Astrocyte of the spinal cord (primary cell): ENCODE measurements at places on chromosomes 5 and 9.

- peak; percentile 57 for DNase-seq
Observed at GRCh38 chr5:160506006-160507004, 84.7 kb downstream of the PTTG1 start.

- no peak for DNase-seq
Observed at GRCh38 chr5:1868886-1869475, 13.7 kb downstream of the IRX4 start.

GRCh38 chr9:136110082-136111061, 8.3 kb downstream of the TMEM250 start:
- peak; percentile 31 for DNase-seq

DNA sequence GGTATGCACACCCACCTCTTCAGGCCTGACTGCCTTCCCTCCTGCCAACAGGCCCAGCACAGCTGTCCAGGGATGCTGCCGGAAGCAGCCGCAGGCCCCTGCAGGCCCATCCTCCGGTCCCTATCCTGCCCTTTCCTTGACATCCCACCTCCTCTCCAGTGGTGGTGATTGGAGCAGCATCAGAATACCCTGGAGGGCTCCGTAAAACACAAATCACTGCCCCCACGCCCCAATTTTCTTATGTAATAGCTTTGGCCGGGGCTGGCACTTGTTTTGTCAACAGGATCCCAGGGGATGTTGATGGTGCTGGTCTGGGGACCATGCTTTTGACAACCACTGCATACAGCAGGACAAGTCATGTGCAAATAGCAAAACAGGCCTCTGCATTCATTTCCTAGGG, 274.5 kb downstream of the GADD45G start:
- no peak for DNase-seq

DNA sequence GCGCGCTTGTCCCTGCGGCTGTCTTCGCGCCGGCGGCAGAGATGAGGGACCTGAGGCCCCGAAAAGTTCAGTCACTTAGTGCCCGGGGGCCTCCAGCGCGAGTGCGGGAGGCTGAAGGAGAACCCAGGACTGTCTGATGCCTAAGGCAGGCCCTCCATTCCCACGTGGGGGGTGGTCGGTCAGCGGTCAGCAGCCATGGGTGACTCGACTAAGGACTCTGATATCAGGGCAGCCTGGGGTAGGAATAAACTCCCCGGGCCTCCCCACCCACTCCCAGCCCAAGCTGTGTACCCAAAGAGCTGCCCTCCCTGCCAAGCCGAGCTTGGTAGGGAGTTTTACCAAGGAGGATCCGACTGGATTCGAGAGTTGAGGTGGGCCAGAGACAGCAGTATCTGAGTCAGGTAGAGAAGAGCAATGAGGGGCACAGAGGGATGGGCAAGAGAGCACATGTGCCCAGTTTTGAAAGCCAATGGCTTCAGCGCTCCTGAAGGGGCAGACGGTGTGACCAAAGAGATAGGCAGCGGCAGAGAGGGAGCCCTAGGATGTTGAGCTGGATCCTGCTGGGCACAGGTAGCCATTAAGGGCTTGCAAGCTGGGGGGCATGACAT, 787 bp downstream of the FGFR4 start:
- no peak for DNase-seq

DNA sequence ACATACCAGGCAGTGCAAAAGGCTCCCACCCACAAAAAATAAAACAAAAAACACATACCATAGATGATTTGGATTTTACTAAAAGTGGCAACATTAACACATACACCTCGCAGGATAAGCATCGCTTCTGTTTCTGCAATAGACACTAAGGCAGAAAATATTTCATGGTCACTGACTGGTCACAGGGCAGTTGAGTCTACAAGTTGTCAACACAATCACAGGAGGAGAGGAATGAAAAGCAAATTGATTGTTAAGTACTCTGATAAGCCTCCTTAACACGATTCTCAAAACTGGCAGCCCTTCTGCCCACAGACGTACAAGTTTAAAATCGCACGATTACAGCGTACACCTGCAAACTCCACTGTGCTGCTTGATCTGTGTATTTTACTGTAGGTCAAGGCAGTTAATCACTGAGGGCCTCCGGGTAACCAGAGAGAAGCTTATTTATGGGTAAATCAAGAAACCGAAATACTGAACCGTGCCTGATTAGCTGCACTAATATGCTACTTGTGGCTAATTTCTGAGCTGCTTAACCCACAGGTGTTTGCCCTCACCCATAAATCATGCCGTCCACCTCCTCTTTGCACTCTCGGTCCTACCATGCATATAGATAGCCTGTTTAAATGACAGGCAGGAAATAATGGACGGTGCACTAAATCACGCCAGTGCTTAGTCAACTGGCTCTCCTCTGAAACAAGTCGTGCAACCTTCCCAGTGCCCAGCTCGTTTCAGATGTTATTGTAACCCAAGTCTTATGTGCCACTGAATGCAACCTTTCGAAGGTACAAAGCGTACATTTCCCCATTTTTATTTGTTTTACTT, 659.4 kb upstream of the ADAMTS16 start:
- DNase-seq = no peak

DNA sequence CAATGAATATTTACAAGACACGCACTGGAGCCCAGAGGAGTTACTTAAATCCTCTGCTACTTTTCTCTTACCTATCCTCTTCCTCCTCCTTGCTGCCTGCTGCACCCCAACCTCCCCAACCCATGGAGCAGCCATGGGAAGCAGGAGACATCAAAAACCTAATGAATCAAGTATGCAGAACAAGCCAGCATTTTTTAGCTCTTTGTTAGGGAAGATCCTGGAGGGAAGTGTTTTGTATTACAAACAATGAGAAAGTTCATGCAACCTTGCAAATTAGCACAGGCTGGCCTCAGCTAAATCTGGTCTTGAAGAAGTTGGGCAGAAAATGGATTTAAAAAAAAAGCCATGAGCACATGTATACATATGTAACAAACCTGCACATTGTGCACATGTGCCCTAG, 498.8 kb downstream of the KIF4B start:
- no peak for DNase-seq

DNA sequence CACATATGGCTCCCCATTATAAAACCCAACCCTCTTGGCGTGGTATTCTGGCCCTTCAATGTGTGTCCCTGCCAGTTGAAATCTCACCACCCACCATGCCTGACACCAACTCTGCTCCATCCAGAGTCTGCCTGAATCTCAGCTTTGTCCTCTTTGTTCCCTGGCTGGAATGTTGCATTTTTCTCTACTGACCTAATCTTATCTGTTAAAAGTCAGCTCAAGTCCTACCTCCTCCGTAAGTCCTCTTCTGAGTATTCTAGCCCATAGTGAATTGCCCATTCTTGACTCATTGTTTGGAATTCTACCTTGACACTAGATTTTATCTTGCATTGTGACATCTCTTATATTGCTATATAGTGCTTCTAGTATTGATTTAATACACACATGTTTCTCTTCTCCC, 207.1 kb upstream of the VLDLR start:
- peak; percentile 9 for DNase-seq

GRCh38 chr9:80326105-80326504, 754.3 kb downstream of the TLE4 start:
- DNase-seq = peak; percentile 5

DNA sequence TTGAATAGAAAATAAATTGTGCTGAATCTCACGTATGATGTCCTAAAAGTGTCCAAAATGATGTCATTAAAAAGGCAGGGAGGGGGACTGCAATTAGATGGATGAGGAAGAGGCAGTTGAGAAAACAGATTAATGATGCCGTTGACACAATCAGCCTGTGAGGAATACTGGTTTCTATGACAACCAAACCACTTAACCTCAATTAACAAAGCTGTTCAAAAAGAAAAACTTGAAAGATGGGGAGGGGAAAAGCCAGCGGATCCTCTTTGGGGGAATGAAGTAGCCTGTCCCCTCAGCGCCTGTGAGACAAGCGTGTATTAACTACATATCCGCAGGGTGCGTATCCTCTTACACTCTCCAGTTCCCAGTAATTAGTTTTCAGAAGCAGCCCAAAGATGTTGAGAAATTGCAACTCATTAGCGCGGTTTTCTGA, 160.7 kb downstream of the TTC39B start:
- no peak for DNase-seq

- DNase-seq = no peak
Observed at GRCh38 chr5:153903321-153903720, 135.4 kb downstream of the FAM114A2 start.

GRCh38 chr5:141637123-141637766, 448 bp downstream of the RELL2 start:
- no peak for DNase-seq

DNA sequence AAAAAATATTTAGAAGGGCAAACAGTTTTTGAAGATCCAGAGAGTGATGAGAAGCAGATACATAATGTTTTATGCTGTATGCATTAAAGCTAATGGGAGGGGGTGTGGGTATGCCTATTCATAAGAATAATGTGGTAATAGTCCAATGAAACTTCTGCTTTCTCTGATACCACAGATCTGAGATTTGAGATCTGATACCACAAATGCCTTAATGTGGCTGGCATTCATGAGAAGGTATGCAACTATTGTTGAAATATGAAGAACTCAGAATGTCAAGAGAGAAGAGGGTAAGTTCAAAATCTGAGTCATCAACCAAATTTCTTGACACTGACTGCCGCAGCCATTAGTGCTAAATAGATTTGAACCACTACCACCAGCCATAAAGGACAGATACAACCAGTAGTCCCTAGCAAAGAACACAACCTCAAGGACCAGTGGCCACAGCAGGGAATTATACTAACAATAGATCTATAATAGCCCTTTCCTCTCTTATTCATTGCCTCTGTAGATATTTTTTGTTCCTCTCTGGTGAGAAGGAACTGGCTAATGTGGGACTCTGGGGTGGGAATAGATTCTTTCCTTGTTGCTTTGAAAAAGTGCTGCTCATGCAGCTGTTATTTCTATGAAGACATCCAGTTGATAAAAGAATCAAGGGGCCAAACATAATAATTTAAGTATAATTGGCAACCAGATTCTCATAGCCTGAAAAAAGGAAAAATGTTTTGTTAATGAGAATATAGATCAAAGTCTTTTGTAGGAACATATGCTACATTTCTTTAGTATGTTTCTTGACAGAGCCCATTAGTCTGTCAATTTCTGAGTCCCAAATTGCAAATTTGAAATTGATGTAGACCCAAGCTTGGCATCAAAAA, 256.5 kb upstream of the ZNF608 start:
- DNase-seq = no peak

GRCh38 chr9:120711841-120712538, 2.3 kb downstream of the MEGF9 start:
- DNase-seq = no peak

DNA sequence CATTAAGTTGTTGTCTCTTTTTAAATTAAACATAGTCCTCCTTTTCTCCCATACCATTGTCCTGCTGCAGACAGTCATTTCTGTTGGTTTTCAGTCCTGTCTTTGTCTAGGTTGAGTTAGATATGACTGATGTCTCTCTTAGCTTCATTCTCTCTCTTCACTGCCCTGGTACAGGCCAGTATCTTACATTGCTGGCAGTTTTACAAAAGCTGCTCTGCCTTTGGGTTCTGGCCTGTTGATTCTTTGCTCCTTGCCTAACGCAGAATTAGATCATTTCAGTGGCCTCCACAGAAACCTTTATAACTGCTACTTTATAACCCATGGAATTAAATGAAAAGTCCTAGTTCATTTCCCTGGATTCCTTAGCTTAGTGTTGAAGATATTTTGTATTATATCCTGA, 33.7 kb downstream of the GPR21 start:
- DNase-seq = no peak

GRCh38 chr5:64156261-64156660, 9.4 kb upstream of the RNF180 start:
- DNase-seq = no peak

DNA sequence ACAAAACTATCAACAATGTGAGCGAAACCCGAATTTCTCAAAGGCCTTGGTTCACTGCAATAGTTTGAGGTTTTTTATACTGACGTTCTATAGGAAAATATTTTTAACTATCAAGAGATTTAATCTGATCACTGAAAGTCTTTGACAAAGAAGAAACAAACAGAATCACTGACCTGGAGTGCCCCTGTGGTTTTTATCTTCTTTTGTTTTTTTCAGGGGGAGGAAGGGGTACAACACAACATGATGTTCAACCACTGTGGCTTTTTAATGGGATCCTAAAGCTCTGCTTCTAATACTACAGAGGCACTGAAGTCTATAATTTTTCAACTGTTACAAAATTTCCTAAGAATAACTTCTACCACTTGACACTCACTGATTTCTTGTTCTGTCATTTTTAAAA, 185.9 kb downstream of the AP3B1 start:
- no peak for DNase-seq

DNA sequence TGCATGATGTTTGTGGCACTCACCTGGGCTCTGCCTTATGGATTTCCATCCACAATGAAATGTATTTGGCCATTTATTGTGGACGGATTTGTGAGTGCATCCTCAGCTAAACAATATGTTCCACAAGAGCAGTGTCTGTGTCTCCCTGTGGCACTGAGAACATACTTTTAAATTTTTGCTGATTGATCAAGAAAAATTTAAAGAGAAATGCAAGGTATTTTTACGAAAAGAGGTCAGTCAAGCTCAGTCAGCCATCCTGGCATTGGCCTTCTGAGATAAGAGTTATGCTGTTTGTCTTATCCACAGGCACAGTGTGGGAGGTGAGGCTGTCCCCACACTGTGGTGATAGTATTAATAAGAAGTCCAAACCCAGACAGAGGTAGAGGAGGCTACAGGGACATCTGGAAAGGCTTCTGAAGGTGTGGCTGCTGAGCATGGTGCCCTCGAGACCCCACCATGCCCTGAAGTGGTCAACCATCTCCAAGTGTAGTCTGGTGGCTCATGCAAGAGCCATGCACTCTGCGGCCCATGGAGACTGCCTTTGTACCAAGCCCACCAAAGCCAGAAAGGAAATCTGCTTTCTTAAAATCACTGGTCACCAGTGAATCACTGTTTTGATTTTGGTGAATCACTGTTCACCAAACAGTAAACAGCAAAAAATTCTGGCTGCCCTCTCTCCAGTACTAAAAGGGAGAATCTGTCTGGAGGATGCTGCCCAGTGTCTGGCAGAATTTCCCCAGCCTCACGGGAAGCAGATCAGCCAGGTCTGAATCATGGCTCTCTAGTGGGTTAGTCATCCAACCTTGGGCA, 28.8 kb downstream of the SPOCK1 start:
- peak; percentile 97 for DNase-seq

DNA sequence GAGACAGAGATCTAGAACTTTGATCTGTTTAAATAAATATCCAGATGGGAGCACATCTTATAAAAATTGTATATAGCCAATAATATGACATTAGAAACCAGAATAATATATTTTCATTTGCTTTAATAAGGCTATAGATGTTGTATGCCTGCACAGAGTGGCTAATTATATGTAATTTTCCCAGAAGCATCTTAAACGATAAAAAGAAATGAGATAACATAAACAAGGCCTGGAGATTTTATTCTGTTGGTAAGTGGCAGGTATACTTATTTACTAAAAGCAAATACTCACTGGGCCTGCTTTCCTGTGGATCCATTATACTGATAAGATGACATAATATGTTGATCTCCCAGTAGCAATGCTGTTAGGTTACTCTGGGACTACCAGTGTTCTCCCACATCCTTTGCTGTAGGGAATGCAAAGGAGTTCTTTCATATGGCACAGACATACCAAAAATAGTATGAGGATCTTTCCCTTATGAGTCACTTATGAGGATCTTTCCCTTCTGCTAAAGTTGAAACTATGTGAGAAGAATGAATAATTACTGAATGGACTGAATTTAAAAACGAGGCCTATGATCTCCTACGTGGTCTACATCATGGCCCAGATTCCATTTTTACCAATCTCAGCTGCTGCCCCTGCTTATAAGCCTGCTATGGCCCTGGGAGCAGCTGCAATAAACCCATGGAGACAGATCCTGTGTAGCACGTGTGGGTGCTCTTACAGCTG, 112.1 kb downstream of the NUDT12 start:
- DNase-seq = peak; percentile 84
